Thoracic aorta (tissue), 2 donors: ENCODE measurements at places on chromosomes 16 and 17.

DNA sequence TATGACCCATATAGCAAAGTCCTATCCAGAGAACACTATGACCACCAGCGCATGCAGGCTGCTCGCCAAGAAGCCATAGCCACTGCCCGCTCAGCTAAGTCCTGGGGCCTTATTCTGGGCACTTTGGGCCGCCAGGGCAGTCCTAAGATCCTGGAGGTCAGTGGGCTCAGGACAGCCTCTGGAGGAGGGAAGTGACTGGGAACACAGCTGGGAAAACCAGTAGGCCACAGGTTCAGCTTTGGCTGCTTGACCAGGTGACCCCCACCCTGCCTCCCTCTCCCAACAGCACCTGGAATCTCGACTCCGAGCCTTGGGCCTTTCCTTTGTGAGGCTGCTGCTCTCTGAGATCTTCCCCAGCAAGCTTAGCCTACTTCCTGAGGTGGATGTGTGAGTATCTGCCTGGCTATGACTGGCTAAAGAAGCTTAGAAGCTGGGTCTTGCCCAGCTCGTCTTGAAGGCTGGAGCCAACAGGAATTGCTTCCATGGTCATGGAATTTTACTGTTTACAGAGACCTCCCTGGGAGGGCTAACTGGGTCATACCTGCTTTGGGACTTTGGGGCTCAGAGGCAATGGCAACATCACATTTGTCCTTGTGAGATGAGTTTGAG, 1.5 kb upstream of the OVCA2 start:
- no peak for DNase-seq

GRCh38 chr17:72381597-72382397, 261.0 kb downstream of the SOX9 start:
- no peak for DNase-seq

DNA sequence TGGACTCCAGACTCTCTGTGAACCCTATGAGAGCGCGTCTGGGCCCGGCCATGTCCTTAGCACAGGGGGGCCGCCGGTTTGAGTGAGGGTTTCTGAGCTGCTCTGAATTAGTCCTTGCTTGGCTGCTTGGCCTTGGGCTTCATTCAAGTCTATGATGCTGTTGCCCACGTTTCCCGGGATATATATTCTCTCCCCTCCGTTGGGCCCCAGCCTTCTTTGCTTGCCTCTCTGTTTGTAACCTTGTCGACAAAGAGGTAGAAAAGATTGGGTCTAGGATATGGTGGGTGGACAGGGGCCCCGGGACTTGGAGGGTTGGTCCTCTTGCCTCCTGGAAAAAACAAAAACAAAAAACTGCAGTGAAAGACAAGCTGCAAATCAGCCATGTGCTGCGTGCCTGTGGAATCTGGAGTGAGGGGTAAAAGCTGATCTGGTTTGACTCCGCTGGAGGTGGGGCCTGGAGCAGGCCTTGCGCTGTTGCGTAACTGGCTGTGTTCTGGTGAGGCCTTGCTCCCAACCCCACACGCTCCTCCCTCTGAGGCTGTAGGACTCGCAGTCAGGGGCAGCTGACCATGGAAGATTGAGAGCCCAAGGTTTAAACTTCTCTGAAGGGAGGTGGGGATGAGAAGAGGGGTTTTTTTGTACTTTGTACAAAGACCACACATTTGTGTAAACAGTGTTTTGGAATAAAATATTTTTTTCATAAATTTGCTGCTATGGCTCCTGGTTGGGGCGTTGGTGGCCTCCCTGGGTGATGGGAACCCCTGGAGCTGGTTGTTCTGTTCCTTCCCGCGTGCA, 23.1 kb downstream of the STAT5A start:
- peak; percentile 72 for DNase-seq

GRCh38 chr16:7391694-7392093, 59.0 kb downstream of the RBFOX1 start:
- no peak for DNase-seq

- DNase-seq = no peak
These were observed 367.6 kb upstream of the ERCC4 start for GRCh38 chr16:13552062-13552959.

DNA sequence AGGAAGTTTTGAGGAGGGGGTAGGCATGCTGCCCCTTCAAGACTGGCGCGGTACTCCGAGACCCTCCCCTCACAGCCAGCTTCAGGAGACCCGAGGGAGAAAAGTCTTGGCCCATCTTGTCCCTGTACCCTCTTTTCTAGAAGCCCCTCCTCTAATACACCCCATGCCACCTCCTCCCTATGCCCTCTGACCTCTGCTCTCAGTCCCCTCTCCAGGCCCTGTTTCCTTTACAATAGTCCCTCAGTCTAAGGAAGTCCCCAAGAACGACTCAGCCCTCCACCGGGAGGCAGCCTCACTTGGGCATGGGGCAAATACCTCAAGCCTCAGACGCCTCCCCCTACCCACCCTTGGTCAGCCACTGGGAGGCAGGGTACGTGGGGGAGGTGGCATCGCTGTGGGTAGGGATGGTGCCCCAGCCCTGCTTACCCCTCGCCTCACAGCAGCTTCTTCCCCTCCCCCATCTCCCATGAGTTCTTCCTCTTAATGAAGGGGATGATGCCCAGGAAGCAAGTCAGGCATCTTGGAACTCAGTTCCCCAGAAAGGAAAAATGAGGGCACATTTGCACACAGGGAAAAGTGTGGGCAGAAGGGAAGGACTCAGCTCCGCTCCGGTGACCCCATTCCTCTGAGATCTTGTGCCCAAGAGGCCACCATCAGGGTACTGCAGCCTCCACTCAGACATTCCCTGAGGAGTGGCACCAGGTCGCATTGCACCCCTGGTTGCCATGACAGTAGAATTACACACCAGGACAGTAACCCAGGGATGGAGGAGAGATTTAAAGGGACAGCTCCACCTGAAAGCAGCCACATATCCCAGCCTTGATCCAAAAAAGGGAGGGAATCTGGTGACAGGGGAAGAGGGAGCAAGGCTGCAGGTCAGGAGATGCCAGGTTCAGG, 6.2 kb downstream of the MPP2 start:
- DNase-seq = no peak
